ENCODE measurements at places on chromosomes 7 and 10.

- no peak for DNase-seq
These were observed 30.2 kb downstream of the AHR start for GRCh38 chr7:17328641-17329040.

GRCh38 chr7:16367115-16367514, 54.2 kb downstream of the CRPPA start:
- no peak for DNase-seq

DNA sequence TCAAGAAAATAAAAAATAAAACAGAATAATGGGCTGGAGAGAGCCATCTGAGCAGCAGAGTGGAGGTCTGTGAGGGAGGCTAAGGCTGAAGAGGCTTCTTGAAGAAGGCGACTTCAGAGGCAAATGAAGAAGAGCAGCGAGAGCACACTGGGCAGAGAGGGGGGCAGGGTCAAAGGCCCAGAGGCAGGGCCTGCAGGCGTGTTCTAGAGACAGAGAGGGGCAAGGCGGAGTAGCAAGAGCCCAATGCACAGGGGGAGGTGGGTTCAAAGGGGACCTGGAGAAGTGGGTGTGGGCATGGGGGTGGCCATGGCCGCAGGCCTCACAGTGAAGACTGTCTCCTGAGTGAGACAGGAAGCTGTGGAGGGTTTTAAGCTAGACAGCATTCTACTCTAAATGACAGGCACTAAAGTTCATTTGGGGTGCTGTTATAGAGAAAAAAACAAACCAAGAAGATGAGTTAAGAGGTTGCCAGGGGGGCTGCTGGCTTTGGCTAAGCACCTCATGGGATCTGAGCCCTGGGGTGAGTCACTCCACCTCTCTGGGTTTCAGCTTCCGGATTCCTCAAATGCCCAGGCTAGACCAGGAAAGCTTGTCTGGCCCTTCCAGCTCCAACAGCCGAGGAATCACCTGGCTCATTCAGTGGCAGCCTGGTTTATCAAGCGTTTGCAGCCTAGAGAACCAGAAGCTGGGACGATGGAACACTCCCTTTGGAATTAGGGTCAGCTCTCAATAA, 81.7 kb downstream of the DLG5 start:
- no peak for DNase-seq

DNA sequence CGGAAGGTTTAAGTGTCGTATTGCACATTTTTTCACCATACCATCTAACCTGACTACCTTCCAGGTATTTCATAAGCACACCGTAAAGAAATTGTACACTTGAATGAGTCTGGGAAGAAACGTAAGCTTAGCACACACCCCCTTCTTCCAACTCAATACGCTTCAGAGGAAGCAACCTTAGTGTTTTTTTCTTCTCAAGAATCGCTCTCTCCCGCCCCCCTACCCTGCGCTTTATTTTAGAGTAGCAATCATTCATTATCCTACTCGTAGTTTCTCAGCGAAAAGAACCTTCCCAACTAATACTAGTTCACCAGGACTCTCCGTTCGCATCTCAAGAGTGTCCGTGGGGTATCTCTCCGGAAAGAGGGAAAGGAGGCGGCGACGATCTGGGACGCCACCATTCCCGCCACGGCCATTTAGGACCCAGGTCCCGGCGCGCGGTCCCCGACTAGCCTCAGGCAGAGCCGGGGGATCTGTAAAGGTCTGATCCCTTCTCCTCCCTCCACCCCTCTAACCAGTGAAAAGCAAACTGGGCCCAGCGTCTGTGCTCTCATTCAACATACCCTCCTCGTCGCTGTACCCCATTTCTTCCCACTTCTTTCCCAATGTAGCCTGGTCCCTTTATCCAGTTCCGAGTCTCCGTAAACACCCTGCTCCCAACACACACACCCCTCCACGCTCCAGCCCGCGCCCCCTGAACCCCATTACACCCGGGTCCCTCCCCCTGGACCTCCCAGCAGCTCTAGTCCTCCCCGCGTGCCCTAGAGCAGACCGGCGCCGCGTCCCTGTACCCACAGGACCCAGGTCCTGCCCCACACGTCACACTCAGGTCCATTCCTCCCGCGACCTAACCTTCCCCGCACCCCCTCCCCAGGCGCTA, 16.0 kb downstream of the MYOZ1 start:
- DNase-seq, result peak; percentile 22

- no peak for DNase-seq
These were observed 107.8 kb downstream of the CDH23 start for GRCh38 chr10:71504570-71504969.

GRCh38 chr10:105359708-105360107, 718.6 kb downstream of the SORCS3 start:
- no peak for DNase-seq

DNA sequence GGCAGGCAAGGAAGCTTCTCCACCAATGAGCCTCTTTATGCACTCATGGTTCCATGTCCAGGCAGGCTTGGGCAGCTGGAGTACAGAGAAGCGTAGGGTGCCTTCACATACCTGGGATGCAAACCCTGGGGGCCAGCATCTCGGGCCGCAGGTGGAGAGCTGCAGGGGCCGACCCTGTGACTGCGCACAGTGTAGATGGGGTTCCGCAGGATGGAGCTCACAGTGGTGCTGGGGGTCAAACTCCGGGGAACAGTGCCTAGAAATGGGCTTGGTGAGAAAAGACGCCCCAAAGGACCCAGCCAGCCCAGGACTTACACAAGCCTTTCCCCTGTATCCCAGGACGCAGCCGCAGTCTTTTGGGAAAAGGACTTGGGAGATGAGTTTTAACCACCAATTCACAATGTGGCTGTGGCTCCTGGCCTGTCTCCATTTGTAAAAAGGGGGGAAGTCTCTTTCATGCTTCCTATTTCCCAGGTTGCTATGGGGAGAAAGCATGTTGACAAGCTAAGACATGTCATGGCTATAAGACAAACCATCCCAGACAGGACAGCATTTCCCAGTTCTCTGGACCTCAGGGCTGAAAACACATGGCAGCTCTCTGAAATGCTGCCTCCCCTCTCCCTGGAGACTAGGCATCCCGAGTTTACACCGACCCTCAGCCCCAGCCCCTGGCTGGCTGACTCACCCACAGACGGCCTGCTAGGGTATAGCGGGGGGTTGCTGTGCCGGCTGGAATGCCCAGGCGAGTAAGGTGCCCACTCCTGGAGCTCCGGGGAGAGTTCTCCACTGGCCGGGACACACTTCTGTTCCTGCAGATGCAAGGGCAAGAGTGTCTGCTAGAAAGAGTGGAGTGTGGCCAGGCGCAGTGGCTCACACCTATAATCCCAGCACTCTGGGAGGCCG, 107.1 kb downstream of the DLG5 start:
- DNase-seq, result no peak

GRCh38 chr10:101986624-101986971, 69.4 kb downstream of the ARMH3 start:
- peak; percentile 53 for DNase-seq

GRCh38 chr10:112875476-112876267, 74.4 kb upstream of the TCF7L2 start:
- DNase-seq, result no peak

DNA sequence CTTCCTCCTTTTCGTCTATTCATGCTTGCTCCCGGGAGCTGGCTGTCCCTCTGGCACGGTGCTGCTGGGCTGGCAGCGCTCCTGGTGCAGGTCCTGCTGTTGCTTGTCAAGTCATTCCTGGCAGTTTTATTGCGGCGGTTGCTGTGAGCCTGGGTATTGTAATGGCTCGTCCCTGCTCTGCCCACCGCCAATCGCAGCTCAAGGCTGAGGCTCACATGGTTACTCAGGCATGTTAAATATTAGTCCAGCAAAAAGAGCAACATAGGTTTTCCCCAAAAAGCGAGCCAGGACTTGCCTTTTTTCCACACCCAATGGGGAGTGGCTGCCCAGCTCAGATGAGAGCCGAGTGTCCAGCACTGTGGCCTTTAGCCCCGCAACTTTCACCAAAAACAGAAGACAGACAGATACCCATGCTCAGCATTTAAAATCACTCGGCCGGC, 492.9 kb upstream of the FOXK1 start:
- no peak for DNase-seq

Data from HL-60 (cell line).